ENCODE measurements at places on chromosomes 13 and 19. TPM values are rescaled to one million over a fixed set of nuclear protein-coding genes. Genes with fewer than 3 reads are reported as not detected.

GRCh38 chr13:111957913-111958450, 109.0 kb upstream of the SOX1 start:
- ATAC-seq = no peak

DNA sequence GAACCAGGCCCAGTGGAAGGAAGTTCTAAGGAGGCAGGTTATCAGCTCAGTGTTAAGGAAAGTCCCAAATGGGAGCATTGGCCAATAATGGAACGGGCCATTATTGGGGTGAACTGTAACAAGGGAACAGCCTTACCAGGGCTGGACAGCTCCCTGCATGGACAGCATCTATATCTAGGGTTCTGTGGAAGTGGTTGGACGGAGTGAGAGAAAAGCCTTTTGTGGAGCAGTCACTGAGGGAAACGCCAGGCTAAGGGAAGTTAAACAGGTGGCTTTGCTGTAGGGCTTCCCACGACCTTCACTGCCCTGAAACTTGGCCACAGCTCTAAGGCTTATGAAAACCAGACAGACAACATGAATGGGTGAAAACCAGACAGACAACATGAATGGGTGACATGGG, 17.0 kb downstream of the POU2F2 start:
- no peak for ATAC-seq

DNA sequence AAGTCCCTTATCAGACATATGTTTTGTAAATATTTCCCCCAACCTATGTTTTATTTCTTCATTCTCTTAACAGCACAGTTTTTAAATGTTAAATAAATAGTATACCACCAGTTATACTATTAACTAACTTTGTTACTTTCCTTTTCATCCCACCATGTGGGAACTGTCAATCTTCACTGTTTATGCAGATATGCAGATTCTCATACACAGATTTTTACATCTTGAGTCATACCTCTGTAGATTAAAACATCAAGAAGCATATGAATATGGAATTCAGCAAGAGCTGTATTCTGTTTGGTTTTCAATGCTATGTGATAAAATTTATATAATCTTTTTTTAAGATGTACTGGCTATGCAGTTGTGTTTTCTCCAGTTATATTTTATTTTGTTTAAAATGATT, 566.3 kb downstream of the LIG4 start:
- no peak for ATAC-seq

DNA sequence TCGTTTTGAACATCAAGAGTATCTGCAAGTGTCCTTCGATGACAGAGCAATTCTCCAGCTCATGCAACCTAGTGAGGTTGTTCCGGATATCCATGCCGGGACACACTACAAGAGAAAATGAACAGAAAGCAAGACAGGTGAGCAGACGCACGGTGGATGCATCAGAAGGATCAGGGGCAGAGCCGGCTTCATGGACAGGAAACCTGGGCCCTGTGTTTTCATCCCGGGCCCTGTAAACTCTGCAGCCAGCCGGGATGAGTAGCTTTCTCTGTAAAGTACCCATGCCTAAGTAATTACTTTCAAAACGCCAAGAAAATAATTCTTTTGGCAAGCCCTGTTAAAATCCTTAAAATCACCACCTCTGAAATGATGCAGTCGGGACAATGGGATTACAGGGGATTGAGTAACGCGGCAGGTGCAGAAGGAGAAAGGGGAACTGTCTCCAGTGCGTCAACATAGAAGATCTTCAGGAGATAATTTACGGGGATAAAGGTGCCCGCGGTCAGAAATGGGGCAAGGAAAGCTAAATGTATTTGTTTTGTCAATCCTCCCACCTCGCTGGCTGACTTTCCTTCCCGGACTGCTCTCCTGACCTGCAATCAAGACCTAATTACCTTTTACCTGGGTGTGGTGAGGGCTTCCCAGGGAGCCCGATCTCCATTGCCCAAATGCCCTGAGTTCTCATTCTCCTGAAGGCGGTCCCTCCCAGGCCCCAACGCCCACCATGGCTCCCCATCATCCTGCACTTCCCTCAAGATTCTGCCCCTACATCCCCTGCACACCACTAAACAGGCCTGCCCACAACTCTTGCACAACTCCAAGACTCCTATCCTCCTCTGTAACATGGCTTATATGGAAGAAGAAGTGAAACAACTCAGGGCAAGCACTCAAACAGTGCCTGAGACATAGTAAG, 26.2 kb downstream of the INSR start:
- ATAC-seq = no peak

DNA sequence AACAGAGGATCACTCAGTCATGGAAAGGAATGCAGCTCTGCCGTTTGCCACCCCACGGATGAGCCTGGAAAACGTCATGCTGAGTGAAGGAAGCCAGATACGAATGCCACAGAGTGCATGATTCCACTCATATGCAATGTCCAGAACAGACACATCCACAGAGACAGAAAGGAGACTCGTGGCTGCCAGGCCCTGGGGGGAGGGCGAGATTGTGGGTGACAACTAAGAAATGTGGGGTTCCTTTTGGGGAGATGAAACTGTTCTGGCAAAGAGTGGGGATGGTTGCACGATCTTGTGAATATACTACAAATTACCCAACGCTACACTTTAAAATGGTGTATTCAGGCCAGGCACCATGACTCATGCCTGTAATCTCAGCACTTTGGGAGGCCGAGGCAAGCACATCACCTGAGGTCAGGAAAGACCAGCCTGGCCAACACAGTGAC, 27.2 kb upstream of the NAPA start:
- no peak for ATAC-seq

- ATAC-seq = peak; percentile 38
Measured at GRCh38 chr19:5001615-5002014, 32.7 kb downstream of the KDM4B start.

DNA sequence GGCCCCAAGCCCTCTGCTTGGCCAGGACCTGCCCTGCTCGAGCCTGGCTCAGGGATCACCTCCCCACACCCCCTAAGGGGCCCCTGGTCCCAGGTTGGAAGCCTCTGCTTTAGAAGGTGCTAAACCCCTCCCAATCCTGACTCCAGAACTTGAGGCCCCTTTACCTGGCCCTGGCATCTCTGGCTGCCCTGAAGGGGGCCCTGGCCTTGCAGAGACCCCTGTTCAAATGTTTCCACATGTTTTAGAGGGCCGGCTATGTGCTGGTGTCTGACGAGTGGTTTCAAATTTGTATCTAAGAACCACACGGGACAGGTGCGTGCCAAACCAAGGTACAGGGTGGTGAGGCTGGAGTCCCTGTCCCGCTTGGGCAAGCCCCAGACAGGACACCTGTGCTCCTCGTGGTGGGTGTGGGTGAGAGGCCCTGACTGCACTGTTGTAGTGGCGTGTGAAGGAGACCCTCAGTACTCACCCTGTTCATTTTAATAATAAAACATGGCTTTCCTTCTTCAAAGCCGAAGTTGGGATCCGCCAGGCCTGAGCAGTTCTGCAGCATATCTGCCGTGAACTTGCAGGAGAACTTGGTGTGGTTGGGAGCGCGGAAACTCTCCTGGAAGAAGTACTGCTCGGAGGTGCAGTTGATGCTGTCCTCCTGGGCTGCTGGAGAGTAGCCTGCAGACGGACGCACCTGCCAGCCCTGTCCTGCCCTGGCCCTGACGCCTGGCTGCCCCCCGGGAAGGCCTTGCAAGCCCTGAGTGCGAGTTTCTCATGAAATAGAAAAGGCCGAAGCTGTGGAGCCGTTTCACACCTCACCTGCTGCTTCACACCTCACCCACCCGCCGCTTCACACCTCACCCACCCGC, 5.4 kb downstream of the ATP4B start:
- no peak for ATAC-seq

CFAP97D2 gene
- not detected for total RNA-seq

DNA sequence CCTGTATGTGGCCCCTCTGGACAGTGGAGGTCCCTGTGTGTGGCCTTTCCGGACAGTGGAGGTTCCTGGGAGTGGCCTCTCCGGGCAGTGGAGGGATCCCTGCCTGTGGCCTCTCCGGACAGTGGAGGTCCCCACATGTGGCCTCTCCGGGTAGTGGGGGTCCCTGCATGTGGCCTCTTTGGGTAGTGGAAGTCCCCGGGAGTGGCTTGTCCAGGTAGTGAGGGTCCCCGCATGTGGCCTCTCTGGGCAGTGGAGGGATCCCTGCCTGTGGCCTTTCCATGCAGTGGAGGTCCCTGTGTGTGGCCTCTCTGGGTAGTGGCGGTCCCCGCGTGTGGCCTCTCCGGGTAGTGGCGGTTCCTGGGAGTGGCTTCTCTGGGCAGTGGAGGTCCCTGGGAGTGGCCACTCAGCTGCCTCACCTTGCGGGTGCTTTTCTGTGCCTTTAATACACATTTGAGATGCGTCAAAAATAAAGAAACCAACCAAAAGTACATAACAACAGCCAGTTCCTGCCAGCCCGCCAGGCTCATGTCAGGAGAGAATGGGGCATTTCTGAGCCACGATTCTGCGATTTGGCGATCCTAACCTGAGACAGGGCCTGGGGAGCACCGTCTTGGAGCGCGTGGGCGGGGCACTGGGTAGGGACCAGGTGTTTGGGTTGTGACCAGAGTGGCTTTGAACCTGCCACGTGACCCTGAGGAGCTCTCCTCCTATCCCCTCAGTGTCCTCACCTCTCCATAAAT, 194.7 kb downstream of the ZNF536 start:
- ATAC-seq = no peak

DNA sequence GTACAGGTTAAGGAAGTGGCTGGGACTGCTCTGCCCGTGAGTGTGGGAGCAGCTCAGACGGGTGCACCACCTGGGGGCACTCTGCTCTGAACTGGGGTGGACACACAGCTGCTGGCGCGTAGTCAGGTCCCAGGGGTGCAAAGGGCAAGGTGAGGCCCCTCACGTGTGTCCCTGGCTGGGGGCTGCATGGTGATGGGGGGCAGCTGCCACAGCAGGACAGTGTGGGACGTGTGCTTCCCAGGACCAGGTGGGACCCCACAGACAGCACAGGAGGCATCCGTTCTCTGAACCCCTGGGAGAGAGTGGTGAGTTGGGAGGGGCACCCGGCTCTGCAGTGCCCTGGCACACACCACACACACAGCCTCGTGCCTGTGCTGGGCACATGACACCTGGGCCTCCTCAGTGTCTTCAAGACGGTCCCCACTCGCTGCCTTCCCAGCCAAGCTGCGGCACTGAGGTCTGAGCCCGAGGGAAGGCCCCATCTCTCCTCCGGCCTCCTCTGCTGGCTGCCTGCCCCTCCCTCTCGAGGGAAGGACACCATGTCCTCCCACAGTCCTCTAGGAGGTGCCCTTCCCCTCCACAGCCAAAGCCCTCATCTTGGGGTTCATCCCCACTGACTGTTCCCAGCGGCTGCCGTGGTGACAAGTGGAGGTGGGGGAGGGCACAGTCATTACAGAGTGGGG, 24.7 kb downstream of the CILP2 start:
- ATAC-seq = peak; percentile 83

METTL21C gene
- not detected for total RNA-seq

IL11 gene
- total RNA-seq = 0.95 TPM

CALR3 gene
- not detected for total RNA-seq

ZNF541 gene
- total RNA-seq = 0.98 TPM

GRCh38 chr13:113742000-113742441, 17.0 kb upstream of the TMEM255B start:
- peak; percentile 43 for ATAC-seq

WDR87 gene
- total RNA-seq = not detected

MISP3 gene
- 4.1 TPM for total RNA-seq

NUMBL gene
- 16.4 TPM for total RNA-seq

ZNF888 gene
- total RNA-seq = 3.3 TPM

FAM124A gene
- 0.43 TPM for total RNA-seq

DNA sequence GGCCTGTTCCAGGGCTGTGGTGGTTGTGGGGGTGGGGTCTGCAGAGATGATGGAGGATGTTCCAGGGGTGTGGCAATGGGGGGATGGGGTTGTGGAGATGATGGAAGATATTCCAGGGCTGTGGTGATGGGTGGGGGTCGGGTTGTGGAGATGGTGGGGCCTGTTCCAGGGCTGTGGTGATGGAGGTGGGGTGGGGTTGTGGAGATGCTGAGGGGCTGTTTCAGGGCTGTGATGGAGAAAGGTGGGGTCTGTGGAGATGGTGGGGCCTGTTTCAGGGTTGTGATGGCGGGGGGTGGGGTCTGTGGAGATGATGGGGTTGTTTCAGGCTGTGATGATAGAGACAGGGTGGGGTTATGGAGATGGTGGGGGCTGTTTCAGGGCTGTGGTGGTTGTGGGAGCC, 62.0 kb downstream of the TEX29 start:
- no peak for ATAC-seq

DNA sequence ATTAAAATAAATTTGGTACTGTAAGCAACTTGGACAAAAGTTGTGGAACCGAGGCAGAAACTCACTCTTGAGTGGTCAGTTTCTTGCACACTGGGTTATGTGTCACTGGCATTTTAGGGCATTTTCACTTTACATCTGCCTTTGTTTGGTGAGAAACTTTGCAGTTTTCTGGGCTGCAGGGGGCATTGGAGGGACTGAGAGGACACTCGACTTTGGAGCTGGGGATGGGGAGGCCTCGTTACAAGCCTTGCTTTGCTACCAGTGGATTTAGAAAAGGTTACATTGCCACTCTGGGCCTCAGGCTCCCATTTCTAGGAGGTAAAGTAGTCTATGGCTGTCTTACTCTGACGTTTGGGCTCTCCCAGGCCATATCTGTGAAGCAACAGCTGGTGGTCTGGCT, 41.9 kb upstream of the ZNF536 start:
- no peak for ATAC-seq

DNA sequence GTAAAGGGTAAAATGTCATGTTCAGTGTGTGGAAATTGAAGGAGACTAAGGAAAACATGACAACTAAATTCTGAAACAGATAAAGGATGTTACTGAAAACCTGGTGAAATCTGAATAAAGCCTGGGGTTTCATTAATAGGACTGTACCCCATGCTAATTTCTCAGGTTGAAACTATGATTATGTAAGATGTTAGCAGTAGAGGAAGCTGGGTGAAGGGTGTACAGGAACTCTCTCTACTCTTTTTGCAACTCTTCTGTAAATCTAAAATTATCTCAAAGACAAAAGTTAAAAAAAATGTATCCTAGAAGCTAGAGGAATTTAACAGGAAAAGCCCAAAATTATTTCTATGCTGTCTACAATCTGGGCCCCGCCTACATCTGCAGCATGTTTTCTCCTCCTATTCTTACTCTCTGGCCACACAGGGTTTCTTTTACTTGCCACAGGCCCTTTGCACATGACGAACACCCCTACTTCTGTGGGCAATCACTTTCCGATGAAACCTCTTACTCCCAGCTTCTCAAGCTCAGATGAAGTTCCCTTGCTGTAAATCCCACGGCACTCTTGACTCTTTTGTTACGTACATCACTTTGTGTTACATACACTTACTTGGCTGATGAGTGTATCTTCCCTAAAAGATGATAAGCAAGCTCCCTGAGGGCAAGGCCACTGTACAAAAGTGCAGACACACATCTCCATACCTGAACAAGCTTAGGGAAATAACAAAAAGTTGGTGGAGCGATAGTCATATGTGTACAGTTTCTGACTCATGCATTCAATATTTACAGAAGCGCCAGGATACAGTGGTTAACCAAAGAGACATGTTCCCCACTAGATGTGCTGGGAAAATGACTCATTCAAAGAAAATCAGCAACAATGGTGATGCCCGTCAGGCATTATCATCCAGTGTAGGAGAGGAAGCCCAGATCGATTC, 32.6 kb downstream of the RUBCNL start:
- peak; percentile 96 for ATAC-seq

- ATAC-seq = no peak
Measured at GRCh38 chr19:338421-338820, 6.2 kb downstream of the MIER2 start.

Data from activated T-helper 17 cell treated with anti-CD3 and anti-CD28 coated beads, Interleukin-2, amount 50 U/mL, for 72 hours (primary cell).